ENCODE measurements at places on chromosomes 12 and 14.

DNA sequence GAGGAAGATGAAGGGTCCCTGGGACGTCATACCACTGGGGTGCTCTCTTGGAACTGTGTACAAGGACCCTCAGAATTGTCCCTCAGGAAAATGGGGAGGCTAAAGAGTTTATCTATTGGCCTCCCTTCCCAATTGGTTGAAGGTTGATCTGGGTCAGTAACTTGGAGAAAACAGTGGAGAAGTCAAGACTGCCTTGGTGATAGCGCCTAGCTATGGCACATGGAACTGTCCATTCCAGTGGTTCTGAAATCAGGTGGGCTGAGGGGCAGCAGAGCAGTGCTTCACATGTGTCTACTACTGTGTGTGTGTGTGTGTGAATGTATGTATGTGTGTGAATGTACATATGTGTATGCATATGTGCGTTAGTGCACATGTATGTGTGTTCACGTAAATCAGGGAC lies 316.1 kb downstream of the AACS start:
- DNase-seq, result no peak

DNA sequence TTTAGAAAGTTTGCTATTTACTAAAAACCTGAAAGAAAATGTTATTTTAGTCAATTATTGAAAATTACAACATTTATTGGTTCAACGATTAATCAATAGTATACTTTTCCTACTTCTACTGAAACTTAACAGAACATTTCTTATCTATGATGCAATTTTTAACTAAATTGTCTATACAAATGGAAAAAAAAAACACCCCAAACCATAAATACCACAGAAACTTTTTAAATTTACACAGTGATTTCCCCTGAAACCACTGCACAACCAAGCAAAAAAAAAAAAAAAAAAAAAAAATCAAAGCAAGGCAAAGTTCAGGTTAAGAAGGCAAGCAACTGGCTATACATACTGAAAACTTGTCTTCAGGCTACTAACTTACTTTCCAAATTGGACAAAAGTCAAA lies 71.9 kb upstream of the POC1B start:
- DNase-seq, result no peak

GRCh38 chr12:120121766-120122293 lies 5.3 kb upstream of the RAB35 start:
- no peak for DNase-seq

DNA sequence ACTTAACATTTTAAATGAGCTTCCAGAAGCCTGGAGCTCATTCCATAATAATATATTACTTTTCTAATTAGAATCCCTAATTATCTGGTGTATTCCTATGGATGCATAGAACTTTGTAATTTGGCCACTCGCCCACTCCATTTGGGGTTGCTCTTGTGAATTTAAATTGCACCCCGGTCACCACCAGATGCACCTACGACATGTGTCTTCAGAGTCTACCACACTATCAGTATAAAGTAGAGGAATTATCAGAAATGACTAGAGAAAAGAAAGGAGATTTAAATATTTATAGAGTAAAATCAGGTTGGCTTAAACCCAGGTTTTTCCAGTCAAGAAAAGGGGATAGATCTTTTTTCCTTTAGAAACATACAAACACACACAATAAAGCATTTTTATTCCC lies 145.8 kb upstream of the DCN start:
- DNase-seq, result no peak

DNA sequence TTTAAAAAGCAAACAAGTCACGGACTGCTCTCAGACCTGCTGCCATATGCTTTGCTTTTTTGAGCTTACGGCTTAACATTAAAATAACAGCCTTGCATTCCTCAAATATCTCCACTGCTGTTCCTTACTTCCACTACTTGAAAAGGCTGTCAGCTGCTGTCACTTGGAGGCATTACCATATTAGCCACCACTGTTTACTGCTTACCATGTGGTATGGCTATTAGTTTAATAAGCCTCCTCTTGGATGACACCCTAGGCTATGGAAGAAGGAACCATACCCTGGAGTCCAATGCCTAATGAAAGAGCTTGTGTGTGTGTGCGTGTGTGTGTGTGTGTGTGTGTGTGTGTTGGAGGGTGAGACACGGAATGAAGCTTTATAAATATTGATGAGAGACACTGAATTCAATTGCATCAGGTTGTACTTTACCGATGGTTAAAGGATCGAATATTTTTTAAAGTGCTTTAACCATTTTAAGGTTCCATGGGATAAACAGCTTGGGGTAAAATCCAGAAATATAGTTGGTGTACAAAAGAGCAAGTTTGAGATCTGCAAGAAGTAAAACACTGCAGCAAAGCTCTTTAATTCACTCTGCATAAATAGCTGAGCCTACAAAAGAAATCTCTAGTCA lies 174.5 kb downstream of the TTC7B start:
- DNase-seq, result no peak

- no peak for DNase-seq
Observed at GRCh38 chr14:53006931-53007562, 56.2 kb upstream of the FERMT2 start.

DNA sequence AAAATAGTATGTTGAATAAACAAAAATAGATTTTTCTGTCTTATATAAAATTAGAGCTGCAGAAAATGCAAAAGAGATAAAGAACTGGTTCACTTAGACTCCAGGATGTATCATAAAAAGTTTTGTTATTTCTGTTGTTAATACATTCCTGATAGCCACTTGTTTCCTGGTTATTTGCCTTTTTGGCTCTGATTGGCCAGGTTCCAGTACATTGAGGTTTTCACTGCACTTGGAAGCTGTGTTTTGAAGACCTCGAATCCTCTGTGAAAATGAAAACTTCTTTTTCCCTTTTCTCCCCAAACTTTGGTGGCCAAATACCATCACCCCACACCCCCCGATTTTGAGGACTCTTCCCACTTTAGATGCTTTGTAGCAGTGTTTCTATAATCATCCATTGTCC lies 525.3 kb downstream of the MED13L start:
- no peak for DNase-seq

DNA sequence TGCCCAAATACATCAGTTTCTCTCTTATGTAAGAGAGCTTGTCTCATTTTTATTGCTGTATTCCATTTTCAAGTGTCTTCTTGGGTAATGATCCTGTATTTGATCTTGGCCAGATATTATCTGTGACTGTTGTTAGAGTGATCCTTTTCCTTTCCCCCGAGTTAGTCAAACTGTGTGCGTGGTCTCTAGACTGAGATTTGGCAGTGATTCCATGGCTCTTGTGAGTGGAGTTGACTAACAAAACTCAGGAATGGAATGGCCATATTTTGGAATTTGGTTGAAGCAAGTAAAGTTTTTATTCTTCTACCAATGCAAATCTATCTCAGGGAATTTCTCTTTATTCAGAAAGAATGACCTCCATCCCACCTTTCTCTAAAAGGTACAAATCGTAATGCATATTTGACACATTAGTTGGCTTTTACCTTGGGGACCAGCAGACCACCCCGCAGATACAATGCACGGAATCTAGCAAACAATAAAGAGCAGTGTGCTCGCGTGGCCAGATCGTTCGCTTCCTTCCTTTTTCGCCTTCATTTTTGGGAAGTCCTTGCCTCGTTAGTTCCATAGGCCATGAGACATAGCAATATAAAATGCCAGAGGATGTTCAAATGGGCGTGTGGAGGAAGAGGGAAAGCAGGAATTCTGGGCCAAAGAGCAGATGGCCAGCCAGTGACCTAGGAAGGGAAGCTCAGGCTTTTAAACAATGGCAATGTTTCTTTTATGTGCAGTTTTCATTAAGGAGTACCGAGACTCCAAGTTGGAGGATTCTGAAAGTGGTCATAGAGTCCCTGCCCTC lies 24.4 kb downstream of the ETV6 start:
- DNase-seq, result no peak

DNA sequence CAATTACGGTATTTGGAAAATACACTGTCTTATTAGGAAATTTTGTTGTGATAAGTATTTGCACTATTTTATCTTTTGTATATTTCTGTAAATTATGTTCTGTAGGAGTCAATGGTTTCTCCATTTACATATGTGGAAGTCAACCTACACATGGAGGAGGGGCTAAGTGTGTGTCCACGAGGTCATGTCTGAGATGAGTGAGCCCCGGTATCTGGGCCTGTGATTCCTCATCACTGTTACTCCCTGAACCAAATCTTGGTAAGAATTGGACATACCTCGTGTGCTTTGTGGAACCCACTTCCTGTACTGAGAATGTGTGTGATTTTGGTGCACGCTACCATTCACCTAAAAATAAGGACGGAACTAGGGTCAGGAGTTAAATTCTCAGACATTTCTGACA lies 1105.5 kb downstream of the TMEM121 start:
- DNase-seq, result no peak

DNA sequence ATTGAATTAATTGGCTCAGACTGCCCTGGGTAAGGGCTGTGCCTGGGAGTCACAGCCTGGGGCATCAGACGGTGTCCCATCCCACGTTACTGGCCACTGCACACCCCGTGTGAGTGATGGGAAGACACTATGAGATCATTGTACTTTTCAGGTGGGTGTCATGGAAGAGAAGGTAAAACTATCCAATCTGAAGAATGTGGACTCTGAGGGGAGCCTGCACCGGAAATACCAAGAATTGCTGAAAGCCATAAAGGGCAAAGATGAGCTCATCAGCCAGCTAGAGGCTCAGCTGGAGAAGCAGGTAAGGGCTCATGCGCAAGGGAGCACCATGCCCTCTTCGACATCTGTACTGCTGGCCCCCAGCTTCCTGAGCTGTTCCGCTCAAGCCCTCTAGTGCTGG lies 24.0 kb downstream of the PLEKHH1 start:
- DNase-seq, result no peak

DNA sequence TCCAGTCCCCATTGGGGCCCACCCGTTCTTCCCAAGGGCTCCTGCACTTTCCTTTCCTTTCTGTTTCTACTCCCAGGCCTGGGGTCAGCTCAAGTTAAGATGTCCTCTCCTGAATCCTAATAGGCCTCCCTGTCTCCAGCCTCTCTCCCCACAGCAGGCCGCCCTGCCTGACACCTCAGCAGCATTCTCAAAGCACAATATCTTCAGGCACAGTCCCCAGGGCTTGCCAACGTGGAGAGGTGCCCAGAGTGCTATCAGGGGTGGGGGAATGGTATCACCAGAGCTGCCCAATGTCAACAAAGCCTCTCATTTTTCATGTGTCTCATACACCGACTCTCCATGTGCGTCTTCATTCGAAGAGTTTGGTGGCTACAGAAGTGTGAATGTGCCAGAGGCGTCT lies 123.0 kb downstream of the FOXN3 start:
- no peak for DNase-seq

GRCh38 chr14:46401066-46401465 lies 250.5 kb downstream of the RPL10L start:
- no peak for DNase-seq

DNA sequence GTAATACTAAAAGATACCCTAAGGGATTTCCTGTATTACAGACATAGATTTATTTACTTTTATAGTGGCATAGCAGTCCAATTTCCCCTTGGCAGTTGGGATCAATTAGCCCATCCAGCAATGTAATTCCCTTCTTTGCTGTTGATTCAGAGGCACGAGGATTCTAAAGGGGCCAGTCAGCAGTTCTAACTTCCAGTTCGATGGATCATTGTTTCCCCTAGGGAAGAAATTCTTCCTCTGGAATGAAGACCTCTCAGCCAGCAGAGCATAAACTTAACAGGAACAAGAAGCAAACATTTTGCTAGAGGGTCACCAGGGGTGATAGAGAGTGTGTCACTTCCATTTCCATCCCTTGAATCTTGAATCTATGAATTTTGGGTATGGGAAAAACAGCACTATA lies 395.7 kb upstream of the NOVA1 start:
- DNase-seq, result no peak

DNA sequence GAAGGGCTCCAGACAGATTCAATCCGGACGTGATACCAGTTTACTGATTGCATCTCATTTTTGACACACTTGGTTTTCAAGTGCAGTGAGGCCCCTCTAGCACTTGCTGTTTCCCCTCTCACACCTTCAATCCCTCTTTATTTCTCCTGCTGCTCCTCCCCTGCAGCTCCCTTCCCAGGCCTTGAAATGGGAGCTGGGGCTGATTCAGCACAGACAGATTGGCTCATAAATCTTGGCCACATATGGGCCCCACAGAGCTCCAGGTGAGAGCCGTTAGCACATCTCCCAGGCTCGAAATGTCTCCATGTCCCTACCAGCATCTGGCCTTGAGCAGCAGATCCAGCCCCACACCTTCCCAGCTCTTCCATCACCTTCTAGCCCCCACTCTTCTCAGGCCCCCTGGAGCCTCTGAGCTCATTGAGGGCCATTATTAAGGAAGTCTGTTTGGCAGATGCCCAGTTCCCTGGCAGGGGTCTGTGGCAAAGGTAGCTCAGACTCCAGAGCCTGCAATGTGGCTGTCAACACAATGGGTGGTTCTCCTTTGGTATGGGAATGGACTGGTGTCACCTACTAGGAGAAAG lies 220.3 kb upstream of the FKBP4 start:
- no peak for DNase-seq

- DNase-seq, result no peak
Observed at GRCh38 chr12:117188121-117188665, 2.1 kb downstream of the FBXO21 start.

DNA sequence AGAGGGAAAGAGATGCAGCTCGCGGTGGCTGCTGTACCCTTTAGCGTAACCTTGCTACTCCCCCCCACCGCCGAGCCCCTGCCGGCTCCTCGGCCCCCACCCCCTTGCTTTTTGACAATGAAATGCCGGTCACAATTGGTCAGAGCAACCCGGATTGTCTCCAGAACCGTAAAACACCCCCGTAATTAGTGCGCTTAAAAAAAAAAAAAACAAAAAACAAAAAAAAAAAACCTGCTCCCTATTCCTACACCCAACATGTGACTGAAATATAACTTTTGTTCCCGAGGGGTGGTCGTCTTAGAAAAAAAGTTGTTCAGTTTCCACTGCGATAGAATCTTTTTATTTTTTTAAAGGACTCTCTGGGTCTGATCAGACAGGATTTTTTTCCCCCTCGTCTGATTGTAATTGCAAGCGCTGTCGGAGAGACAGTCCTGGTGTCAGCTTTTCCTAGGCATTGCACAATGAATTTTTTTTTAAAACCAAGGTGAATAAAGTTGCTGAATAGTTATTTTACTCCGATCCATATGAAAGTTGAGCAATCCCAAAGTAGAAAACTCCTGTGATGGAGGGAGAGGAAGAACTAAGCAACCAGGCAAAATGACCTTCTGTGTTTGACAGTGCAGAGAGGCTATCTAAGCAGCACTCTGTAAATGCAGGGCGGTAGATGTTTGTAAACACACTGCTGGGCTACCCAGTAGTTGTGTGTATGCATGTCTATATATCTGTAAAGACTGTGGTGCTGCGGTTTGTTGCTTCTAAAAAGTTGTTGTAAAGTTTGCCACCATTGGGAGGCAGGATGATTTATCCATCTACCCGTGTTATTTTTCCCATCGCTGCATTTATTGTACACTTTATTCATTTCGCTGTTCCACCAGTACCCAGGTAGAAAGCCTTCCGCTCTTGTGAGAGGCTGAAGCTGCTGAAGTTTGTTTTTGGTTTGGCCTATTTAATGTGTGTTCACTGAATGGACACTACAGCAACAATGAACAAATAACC lies 1.1 kb downstream of the ETV6 start:
- DNase-seq, result no peak

GRCh38 chr12:111230649-111231048 lies 138.2 kb downstream of the PHETA1 start:
- no peak for DNase-seq

All from LoVo (cell line).